Upper lobe of left lung (tissue), 6 donors: ENCODE measurements at places on chromosomes 6 and 20.

DNA sequence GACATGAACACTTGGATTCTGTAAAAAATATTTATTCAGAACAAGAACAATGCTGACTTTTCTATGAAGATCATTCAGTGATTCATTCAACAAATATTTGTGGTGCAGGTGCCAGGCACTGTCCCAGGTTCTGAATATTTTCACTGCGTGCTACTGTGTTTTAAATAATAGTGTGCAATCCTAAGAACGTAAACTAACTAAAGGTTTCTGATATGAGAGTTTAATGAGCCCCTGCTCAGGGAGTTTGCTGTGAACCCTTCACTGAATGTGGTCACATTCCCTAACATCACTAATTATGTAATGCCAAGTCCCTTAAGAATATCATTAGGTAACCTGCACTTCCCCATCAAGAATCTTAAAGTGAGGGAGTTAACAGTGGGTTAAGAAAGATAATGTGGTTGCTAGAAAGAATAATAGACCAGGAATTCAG is 1.7 kb upstream of the TMEM170B start:
- DNase-seq, result no peak

- DNase-seq, result no peak
These were observed 159.8 kb upstream of the HCRTR2 start for GRCh38 chr6:55014321-55015088.

- DNase-seq, result no peak
These were observed 40.3 kb upstream of the C20orf144 start for GRCh38 chr20:33621717-33622400.

- DNase-seq, result peak; percentile 12
These were observed 106.3 kb upstream of the RIPOR2 start for GRCh38 chr6:25042036-25042521.

GRCh38 chr6:20332441-20333006 is 69.2 kb upstream of the E2F3 start:
- no peak for DNase-seq

- no peak for DNase-seq
These were observed 49.0 kb downstream of the PPP1R14C start for GRCh38 chr6:150191809-150192208.

- no peak for DNase-seq
These were observed 1195.1 kb upstream of the MAP3K7 start for GRCh38 chr6:91781946-91782345.

GRCh38 chr20:51935003-51935358 is 132.7 kb upstream of the SALL4 start:
- DNase-seq, result no peak

GRCh38 chr6:119821380-119821779 is 471.8 kb upstream of the MAN1A1 start:
- DNase-seq, result no peak

DNA sequence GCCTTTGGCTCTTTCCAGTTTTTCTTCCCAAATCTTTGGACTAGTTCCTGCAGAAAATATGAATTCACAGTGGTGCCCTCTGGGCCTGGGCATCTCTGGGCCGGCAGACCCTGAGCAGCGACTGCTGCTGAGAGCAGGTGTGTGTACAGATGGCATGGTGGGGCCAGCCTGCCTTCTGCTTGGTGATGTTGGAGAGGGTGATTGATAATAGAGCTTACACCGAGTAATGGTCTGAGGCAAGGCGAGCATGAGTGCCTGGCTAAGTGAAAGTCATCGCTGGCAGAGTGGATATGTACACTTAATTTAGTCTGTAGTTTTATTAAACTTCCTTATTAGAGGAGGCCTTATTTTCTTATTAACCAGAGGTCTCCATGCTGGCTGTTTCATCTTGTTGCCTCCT is 156.9 kb downstream of the CDKAL1 start:
- DNase-seq, result peak; percentile 29

- no peak for DNase-seq
These were observed 233.3 kb downstream of the TINAG start for GRCh38 chr6:54541541-54541940.

DNA sequence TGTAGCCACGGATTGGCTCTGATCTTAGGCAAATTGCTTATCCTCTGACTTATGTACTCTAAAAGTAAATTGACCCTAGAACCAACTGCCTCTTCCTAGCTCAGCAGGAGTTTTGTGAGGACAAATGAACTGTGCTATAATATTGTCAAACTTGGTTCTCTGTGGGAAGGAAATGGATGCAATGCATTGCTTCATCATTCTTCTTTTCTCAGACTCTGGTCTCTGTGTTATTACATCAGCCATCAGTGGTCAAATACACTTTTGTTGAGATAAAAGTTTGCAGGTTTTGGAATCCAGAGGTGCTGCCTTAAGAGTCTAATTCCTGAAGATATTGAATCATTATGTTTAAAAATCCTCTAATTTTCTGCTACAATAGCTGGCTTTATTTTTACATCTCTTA is 64.9 kb downstream of the SLC24A3 start:
- DNase-seq, result no peak

DNA sequence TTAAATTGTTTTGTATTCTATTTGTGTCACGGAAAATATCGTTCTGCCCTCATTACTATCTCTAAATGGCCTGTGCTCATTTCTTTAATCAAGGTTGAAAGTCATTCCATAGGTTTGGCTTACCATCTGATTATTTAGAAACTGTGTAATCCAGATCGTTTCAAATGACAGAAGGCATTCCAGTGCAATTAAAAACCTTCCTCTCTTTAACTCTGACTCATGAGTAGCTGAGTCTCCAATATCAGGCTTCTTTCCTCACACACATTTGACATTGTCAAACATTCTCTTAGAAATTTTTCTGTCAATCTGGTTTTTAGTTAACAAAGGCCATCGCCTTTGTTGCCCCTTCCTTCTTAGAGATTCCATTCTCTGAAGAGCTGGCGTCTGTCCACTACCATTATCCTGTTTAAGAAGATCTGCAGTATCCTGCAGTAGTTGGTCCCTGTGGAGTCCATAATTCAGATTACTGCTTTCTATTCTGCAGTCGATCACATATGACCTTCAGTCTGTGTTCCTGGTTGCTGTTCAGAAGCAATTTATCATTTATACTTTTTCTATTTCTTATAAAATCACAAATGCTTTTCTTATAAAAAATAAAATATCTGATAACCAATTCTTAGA is 3.9 kb upstream of the TRDN start:
- DNase-seq, result no peak

GRCh38 chr6:19851241-19852089 is 14.3 kb downstream of the ID4 start:
- no peak for DNase-seq

- DNase-seq, result no peak
These were observed 161.4 kb downstream of the TBC1D7 start for GRCh38 chr6:13166916-13167315.

- DNase-seq, result no peak
These were observed 46.4 kb upstream of the ADTRP start for GRCh38 chr6:11824986-11825385.

DNA sequence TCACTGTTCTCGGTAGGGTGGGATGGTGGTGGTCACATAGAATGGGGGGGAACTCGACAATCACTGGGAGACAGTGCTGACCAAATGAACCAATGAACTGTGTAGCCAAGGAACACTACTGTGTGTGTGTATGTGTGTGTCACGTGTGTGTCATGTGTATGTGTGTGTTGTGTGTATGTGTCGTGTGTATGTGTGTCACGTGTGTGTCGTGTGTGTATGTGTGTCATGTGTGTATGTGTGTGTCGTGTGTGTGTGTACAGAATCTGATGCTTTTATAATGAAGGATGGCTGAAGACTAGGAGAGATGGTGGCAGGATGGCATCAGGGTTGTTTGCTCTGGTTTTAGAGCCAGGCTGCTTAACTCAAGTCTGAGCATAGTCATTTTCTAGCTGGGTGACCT is 99.1 kb upstream of the DUSP22 start:
- no peak for DNase-seq

DNA sequence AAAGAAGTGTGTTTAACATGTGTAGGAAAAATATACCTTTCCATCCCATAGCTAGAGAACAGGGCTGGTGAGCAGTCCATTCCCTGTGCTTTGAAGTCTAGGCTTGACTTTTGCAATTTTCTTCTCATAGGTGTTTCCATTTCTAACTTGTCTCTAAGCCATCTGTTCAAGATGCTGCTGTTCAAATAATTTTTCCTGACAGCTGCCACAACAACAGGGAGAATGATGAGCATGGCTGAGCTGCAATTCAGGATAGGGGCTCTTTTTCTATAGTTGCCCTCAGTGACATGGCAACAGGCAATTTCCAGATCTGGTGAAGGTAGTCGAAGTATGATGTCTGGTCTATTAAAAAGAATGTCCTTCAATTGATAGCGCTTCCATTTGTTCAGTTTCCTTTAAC is 103.0 kb upstream of the HS3ST5 start:
- no peak for DNase-seq

DNA sequence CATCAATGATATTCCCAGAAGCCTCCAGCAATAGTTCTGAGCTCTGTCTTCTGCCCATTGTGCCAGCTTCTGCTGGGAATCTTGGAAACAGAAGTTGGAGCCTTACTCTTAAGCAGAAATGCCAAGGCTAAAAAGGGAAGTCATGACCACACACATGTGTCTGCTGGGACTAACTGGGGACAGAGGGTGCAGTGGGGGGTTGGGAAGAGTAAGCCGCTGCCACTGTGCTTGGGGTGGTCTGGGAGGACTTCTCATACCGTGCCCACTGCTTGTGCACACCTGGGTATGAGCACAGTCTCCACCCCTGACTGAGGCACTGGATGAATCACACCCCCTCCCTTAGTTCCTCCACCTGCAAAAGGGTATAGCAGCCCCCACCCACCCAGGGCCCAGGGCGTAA is 90.7 kb downstream of the CDC5L start:
- no peak for DNase-seq

DNA sequence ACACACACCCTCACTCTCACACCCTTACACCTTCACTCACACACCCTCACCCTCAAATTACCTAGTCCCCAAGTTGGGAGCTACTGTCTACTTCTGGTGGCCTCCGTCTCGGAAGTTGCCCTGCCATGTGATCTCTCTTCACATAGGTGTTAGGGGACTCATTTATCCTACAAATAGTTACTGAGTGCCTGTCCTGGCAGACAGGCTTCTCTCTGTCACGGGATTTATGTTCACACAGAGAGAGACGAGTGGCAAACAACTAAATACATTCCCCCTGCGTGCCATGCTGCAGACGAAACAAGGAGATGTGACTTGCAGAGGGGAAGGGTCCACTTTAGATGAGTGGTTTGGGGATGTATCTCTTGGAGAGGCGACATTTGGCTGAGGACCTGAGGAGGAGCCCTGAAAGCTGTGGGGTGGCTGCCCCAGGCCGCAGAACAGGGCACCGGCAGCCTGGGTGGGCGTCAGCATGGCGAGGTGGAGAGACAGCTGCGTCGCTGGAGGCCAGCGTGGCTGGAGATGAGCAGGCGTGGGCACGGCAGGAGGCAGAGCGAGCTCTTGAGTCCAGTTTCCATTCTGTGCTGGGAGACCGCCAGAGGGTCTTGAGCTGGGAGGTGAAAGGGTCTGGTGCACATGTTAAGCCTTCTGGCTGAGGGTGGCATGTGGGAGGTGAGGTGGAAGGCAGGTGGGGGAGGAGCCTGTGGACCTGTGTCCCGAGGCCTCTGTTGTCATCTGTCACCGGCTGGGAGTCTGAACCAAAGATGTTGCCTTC is 17.2 kb downstream of the DYNLT1 start:
- DNase-seq, result peak; percentile 11

DNA sequence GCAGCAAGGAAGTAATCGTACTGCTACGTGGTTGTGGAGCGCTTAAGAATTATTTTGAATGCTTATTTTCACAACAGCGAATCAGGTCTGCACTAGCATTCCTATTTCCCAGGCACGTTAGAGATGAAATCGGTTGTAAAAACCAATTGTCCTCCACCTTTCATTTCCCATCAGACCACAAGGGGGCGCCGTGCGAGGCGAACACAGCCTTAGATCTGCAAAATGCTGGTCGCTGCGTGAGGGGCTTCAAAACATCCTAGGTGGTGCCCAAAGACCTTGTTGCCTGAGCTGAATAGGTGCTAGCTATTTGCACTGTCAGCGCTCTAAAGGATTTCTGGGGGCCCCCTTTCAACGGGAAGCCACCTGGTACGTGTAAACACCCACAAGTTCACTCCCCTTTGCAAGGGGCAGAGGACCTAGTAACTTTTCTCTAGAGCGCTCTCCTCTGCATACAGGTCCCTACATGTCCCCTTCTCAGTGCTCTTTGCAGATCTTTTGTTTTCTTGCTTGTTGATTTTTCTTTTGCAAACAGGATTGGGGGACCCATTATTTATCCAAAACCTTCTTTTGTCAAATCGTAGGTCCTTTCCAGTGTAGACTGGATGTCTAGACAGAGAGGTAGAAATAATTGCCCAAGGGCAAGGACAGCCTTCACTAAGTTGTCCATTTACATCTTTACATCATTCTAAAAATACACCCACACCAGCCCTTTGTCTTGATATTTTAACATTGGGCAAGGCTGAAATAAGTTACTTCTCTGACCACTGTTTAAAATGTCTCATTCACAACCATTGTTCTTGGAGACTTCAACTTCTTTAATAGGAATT is 59.8 kb downstream of the NEDD9 start:
- peak; percentile 69 for DNase-seq
